ENCODE measurements at places on chromosomes 4 and X.
A peak's percentile ranks its signal among the peaks of the same experiment; 100 is the strongest.

DNA sequence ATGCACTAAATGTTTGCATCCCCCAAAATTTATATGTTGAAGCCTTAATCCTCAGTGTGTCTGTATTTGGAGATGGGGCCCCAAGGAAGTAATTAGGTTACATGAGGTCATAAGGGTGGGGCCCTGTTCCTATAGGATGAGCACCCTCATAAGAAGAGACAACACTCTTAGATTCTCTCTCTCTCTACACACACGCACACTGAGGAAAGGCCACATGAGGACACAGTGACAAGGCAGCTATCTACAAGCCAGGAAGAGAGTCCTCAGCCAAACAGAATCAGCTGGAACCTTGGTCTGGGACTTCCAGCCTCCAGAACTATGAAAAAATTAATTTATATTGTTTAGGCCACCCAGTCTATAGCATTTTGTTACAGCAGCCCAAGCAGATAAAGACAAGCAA is 69.3 kb upstream of the NOCT start:
- no peak for DNase-seq

GRCh38 chr4:74228691-74229640 is 71.0 kb downstream of the MTHFD2L start:
- DNase-seq, result peak; percentile 79

DNA sequence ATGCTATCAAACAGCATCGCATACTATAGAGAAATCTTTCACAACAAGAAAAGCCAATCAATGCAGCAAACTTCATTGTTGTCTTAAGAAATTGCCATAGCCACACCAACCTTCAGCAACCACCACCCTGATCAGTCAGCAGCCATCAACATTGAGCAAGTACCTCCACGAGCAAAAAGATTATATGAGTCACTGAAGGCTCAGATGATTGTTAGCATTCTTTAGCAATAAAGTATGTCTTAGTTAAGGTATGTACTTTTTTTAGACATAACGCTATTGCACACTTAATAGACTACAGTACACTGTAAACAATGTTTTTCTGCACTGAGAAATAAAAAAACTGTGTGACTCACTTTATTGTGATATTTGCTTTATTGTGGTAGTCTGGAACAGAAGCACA is 37.8 kb upstream of the FUNDC1 start:
- peak; percentile 73 for DNase-seq

GRCh38 chr4:93751411-93751810 is 77.1 kb upstream of the ATOH1 start:
- no peak for DNase-seq

- DNase-seq, result no peak
These were observed 114.9 kb upstream of the SMIM31 start for GRCh38 chr4:164639001-164639400.

GRCh38 chr4:26076000-26076587 is 162.1 kb downstream of the SMIM20 start:
- peak; percentile 85 for DNase-seq

DNA sequence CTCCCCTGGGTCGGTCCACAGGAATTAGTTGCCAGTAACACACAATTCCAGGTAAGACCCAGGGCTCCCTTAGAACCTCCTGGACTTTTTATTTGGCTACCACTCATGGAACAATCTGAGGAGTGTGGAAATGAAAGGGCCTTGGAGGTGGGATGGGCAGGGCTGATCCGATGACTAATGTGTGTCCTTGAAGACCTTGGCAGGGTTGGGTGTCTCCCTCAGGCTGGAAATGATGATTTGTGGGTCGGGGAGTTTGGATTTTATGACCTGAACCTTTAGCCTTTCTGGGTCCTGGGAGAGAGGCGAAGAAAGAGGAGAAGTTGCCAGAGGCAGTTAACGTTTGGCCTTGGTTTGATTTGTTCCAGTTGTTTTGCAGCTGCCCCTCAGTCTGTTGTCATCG is 425.0 kb downstream of the MID1IP1 start:
- no peak for DNase-seq

DNA sequence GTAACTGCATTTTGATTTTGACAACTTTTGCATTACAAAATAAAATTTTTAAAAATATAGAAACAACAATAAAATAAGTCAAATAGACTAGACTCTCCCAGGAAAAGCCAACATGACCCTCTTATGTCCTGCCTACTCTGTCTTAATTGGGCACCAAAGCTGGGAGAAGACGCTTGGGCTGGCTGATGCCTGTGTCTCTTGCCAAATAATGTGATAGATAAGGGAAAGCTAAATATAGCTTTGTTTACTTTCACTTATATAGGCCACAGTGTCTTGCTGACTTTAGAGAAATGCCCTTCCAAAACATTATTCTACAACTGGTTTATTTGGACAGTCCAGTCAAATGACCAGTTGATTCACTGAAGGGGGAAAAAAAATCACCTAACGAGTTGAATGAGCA is 54.2 kb downstream of the FMR1NB start:
- DNase-seq, result no peak

DNA sequence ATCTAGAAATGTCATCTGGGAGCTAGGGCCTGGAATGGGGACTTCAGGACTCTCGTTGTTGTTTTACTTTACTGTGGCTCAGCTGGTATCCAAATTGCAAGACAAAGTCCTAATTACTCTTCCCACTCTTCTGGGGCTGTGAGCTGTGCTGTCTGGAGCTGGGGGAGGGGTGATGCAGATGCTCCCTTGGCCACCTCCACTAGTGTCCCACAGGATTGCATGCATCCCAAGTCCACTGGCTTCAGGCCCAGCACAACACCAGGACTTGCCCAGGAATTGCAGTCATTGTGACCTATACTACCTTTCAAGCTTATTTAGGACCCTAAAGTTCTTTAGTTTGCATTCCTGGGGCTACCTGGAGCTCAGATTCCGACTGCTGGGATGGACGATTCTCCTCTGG is 366.1 kb upstream of the FAM47C start:
- DNase-seq, result no peak

GRCh38 chr4:159433337-159433736 is 330.5 kb downstream of the RAPGEF2 start:
- DNase-seq, result peak; percentile 29

DNA sequence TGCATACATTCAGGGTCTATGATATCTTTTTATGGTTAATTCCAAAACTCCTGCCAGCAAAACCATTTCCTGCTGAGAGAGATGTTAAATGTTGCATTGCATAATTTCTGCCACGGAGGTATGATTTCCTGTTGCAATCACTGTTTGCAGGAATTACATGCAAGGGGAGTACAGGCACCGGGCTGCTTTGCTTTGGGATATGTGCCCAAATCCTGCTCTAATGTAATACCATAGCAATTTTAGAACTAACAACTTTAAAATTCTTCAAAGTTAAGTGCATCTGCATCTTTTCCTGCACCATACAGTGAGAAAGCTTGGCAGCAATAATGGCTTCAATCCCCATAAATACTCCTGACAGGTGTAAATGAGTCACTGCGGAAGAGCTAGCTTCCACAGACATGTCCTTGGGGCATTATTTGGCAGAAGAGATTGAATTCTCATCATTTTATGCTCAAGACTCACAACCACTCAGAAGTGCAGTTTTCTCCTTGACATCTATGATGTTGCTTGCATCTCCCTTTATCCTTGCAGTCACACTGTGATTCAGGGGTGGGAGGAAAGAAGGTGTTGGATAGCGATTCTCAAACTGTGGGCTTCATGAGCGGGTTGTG is 29.6 kb downstream of the TRIM2 start:
- peak; percentile 98 for DNase-seq

DNA sequence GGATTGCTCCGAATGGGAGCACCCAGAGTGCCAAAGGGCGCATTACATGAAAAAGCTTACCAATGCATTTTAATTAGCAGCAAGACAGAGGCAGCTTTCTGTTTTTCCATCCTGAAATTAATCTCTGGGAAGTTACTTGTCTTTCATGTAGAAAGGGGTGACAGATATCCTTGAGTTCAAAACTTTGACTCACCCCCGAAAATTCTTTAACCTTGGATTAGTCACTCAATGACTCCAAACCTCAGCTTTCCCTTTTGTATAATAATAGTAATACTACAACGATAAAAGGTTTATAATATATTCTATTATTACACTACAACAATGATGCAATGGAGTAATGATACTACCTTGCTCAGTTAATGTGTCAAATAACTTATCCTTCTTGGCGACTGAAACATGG is 126.3 kb downstream of the ADAMTS3 start:
- peak; percentile 36 for DNase-seq

GRCh38 chrX:133359466-133359865 is 55.8 kb downstream of the GPC4 start:
- no peak for DNase-seq

- DNase-seq, result peak; percentile 77
These were observed 50.3 kb downstream of the GASK1B start for GRCh38 chr4:158122501-158122900.

DNA sequence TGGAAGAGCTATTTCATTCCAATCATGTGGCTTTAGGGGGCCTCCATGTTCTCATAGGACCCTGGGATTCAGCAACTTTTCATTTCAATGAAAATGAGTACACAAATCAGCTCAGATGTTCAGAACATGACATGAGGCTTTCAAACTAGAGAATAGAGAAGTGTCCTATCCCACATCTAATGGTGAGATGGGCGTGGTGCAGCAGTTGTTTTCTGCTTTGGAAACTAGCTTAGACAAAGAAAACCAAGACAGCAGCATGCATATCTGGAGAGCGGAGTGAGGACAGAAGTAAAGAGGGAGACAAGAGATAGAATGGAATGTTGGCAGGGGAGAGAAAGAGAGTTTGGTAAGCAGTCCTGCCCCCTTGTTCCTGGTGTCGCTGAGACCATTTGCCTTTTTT is 1009.1 kb upstream of the IGFBP7 start:
- DNase-seq, result no peak

- DNase-seq, result no peak
These were observed 238.4 kb upstream of the TEX13A start for GRCh38 chrX:105458846-105459245.

- no peak for DNase-seq
These were observed 63.0 kb upstream of the ENPP6 start for GRCh38 chr4:184280591-184281071.

GRCh38 chrX:8848911-8849310 is 47.7 kb upstream of the FAM9A start:
- peak; percentile 34 for DNase-seq

GRCh38 chr4:184819786-184820185 is 6.0 kb downstream of the ACSL1 start:
- DNase-seq, result no peak

- peak; percentile 13 for DNase-seq
These were observed 1033.0 kb upstream of the INTU start for GRCh38 chr4:126599746-126600145.

- DNase-seq, result no peak
These were observed 29.2 kb upstream of the FAM193A start for GRCh38 chr4:2507259-2507658.

DNA sequence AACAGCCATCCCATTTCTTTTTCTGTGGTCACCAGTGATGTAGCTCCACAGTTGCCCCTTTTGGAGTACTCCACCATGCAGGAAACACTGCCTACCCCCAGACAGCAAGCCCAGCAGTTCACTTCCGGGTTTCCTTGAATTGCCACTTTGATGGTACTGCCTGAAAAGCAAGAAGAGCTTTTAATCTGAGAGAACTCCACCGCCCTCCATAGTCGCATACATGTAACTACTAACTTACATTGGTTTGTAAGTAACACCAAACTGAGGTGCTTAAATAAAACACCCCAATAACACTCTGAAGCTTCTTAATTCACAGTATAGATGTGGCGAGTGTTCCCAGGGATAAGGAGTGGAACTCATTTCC is 53.6 kb upstream of the HPSE start:
- peak; percentile 14 for DNase-seq

DNA sequence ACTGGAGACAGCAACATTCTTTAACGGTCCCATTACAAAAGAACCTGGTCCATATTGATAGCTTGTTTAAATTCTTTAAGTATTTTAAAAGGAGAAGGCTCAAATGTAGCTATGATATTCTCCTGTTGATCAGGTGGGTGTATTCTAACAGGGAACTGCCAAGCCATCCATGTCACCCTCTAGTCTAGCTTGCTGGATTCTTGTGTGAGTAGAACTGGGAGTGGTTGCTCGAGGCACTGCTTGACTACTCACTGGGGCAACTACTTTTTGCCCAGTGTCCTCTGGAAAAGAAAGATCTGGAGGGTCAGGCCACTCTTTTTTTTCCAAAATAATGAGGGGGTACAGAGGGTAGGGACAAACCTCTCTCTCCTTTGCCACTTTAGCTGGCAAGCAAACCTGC is 155.1 kb downstream of the ZNF518B start:
- DNase-seq, result no peak

DNA sequence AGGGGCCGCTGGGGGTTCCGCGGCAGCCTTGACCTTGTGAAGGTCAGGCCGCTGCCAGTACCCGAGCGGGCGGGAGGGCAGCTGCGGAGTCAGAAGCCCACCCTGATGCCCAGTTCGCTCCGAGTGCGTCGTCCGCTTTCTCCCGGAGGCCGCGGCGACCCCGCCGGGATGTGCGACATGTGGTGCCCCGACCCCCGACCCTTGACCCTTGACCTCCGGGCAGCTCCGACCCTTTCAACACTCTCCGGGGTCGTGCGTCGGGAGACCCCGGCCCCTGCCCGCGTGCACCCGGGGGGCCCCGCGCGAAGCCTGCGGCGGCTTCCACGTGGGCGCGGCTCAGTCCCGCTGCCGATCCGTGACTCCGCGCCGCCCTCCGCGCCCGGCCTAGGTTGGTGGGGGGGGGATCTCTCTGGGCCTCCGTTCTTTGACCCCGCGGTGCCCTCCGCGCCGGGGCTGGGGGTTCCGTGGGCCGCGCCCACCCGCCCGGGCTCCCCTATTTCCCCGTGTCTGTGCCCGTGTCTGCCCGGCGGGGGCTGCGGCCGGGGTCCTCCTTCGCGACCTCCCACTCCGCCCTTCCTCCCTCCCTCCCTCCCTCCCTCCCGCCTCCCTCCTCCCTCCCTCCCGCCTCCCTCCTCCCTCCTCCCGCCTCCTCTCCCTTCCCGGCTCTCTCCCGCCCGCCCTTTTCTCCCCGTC is 609 bp upstream of the SLC25A6 start:
- DNase-seq, result peak; percentile 73

DNA sequence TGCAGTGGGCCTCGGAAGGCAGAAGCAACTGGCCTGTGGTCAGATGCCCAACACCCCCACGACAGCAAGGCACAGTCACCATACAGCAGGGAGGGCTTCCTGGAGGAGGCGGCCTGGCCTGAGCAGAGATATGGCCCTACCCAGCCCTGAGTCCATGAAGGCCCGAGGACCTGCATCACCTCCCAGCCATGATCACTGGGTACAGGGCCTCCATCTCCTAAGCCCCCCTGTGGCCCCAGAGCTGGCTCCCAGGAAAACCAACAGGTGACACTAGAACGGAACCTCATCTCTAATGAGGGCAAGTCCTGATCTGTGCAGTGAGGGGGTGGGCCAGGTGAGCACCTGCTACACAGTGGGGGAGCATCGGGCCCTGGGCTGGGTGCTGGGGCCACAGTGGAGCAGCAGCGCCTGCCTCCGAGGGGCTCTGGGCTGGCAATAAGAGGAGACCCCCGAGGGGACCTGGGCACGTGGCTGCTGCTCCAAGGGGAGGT is 26.2 kb upstream of the MXD4 start:
- DNase-seq, result no peak

DNA sequence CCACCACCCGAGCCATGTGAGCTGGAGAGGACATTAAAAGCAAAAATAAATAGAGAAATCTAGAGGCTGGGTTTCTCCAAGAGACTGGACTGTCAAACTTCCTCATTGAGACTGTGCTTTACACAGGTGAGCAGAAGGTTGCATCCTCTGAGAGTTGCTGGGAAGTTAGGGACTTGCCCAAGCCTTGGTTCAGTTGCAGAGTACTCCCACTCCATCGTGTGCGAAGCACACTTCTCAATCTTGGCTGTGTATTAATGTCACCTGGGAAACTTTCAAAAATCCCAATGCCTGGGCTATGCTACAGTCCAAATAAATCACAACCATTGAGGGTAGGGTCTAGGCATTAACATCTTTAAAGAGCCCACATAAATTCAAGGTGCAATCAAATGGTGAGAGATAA is 89.2 kb downstream of the ZNF330 start:
- DNase-seq, result no peak

Data from fibroblast of mammary gland (primary cell).